Ovary (tissue), 10 donors: ENCODE measurements at places on chromosomes 1 and 21. TPM values are rescaled to one million over a fixed set of nuclear protein-coding genes. Genes with fewer than 3 reads are reported as not detected.

DNA sequence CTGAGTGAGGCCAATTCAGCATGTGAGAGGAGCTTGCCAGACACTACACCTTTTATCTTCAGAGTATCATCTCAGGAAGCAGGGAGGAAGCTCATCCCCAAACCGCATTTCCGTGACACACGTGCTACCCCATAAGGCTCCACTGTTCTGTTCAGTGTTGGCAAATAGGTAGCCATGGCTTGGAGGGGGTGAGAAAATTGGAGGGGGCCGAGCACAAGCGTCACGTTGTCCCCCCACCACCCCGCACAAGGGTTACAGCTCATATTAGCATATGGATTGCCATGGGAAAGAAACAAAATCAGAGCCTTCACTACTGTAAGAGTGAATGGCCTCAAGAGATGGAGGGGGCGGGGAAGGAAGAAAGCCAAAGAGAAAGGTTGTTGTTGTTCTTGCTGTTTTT, 46.7 kb downstream of the OLIG1 start:
- DNase-seq: no peak

DNA sequence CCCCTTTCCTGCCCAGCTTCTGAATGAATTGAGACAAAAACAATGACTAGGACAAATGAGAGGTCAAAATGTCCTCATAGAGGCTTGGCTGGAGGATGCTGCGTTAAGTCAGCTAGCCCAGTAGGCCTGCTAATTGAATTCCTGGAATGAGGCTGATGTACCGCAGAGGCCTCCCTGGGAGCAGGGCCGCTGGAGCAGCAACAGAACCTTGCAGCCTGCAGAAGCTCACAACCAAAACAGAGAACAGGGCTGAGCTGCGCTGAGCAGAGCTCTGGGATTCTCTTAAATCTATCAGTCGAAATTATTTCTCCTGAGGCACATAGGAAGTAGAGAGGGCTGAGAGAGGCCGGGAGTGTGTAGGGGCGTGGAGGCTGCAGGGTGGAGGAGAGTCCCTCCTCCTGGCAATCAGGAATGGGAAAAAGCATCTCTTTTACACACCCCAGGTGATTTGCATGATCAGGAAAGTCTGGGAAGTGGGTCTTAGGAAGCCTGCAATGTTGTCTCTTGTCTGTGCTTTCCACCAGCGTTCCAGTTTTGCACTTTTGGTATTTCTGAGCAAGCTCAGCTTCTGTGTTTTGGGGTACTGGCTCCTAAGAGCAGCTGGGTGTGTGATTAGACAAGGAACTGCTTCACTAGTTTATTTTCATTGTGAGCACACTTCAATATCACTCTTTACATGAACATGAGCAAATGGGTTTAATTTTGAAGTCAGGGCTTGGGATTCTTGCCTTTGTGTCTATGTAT, 66.5 kb downstream of the RYR2 start:
- peak; percentile 13 for DNase-seq

The HHIPL2 gene
- 0.15 TPM for polyA plus RNA-seq

DNA sequence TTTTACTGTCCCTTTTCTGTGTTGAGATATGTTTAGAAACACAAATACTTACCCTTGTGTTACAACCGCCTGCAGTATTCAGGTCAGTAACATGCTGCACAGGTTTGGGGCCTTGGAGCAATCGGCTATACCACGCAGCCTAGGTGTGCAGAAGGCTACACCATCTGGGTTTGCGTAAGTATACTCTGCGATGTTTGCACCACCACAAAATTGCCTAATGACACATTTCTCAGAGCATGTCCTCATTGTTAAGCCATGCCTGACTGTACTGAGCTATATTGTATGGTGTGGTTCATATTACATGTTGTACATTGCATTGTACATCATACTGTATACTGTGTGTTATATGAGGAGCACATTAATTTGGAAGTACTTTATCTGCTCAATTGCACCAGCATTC, 247.4 kb downstream of the RHOU start:
- no peak for DNase-seq

DNA sequence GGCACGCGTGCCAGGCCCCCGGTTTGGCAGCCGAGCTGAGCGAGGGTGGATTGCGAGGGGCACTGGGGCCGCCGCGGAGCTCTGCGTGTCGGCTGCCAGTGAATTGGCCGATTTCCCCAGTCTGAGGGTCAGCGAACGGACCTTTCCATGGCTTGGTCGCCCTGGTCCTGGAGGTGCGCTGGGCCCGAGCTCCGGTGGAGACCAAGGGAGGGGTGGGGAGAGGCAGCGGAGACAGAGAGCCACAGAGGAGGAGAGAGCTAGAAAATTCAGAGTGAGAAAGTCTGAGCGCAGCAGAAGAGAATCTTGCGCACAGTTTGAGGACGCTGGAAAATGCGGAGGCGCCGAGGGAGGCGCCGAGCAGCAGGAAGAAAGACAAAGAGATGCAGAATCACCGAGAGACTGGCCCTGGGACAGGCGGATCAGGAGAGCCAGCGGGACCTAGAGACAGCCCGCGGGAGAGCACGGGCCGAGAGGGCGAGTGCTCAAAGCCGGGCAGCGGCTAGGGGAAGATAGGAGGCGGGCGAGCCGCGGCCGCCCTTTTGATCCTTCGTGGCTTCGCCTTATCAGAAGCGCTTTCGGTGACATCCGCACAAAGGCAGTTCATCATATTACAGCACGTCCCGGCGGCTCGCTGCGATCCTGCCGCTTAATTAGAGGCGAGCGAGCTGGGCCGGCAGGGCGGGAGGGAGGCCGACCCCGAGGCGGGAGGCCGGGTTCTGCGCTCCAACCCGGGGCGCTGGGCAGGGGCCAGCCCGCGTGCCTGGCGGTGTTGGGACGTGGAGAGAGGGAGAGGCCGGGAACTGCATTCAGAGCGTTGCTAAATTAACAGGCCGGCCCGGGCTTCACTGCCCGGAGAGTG, 12.7 kb downstream of the PAX7 start:
- DNase-seq: no peak

- no peak for DNase-seq
Measured at GRCh38 chr1:161266202-161266601, 7.7 kb downstream of the PCP4L1 start.

- DNase-seq: no peak
Measured at GRCh38 chr1:85911742-85912141, 203.5 kb upstream of the ZNHIT6 start.

GRCh38 chr21:44752671-44753235, 41.4 kb upstream of the TSPEAR start:
- no peak for DNase-seq

DNA sequence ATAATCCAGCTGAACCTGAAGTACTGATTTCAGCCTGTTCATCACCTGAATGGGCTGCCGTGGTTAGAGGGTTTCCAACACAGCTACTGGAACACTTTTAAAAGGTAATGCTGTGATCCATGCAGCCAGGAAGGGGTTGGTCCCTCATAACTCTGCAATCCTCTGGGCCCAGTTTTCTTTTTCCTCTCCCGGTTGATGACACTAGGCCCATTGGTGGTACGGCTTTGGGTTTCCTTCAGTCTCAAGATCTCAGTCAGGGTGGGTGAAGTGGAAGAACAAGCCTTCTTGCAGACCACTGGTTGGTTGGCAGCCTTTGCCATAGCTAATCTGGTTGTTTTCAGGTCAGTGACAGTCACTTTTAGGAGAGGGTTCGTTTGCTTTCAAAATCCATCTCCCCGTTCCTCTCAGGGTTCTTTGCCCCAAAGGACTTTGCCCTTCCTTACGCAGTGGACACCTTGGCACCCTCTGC, 502 bp upstream of the SLC35A3 start:
- DNase-seq: no peak

The C1QB gene
- polyA plus RNA-seq: 85.4 TPM

GRCh38 chr1:193241132-193241827, 54.9 kb upstream of the B3GALT2 start:
- no peak for DNase-seq

DNA sequence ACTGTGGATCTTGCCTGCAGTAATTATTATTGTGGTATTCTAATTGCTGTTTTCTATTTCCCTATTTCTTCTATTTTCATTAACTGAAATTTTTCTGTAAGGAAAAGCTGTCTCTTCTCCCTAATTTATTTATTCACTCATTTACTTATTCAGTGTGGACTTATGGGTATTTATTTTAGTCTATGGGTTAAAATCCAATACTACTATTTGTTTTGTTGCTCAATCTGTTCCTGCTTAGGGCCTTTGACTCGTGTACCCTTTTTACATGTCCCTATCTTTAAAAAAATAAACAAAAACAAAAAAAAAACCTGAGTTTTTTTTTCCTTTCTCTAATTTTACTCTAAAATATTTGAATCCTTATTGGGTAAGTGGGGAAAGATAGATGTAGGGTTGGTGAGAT, 166.2 kb upstream of the IVNS1ABP start:
- no peak for DNase-seq

- DNase-seq: no peak
Measured at GRCh38 chr1:23638786-23639241, 52.8 kb upstream of the RPL11 start.

The LRRC53 gene
- not detected for polyA plus RNA-seq

The CFAP107 gene
- polyA plus RNA-seq: not detected

- DNase-seq: no peak
Measured at GRCh38 chr1:178354816-178355215, 141.9 kb downstream of the CLEC20A start.

DNA sequence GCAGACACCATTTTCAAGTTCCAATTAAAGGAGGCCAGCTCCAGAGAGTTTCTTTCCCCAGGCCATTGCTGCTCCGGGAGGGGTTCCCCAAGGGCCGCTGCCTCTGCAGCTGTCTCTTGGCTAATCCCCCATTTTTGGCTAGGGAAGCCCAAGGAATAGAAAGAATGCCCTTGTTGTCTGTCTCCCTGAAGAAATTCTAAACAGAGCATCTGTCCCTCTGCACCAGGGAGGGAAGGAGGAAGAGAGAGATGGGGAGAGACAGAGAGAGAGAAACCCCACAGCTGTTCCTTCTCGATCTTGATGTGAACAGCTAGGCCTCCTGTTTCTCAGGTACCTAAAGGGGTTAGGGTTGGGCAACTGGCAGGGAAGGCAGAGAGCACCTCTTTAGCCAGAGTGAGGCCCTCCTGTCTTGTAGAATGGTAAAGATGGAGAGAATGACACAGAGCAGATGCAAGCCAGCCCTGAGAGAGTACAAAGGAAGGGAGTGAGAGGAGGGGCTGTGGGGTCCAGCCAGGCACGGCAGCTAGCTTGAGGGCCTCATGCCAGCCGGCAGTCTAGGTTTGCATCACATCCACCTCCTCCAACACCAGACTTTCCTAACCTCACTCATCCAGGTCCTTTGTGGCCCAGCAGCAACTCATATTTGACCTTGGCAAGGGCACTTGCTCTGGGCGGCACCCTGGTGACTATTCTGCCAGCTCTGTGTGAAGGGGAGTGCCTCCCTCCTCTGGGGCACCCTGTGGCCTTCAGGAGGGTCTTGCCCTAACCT, 13.1 kb downstream of the OPTC start:
- peak; percentile 53 for DNase-seq

- peak; percentile 49 for DNase-seq
Measured at GRCh38 chr1:159009704-159010361, at the start of gene IFI16. IFI16 (plus strand) TSS chr1:159009907; CDS start chr1:159014681, 4,774 bp downstream.

DNA sequence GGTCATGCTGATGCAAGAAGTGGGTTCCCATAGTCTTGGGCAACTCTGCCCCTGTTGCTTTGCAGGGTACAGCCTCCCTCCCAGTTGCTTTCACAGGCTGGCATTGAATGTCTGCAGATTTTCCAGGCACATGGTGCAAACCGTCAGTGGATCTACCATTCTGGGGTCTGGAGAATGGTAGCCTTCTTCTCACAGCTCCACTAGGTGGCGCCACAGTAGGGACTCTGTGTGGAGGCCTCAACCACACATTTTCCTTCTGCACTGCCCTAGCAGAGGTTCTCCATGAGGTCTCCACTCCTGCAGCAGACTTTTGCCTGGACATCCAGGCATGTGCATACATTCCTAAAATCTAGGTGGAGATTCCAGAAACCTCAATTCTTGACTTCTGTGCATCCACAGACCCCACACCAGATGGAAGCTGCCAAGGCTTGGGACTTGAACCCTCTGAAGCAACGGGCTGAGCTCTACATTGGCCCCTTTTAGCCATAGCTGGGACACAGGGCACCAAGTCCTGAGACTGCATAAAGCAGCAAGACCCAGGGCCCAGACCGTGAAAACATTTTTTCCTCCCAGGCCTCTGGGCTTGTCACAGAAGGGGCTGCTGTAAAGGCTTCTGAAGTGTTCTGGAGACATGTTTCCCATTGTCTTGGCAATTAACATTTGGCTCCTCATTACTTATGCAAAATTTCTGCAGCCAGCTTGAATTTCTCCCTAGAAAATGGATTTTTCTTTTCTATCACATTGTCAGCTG, 466.2 kb upstream of the PBX1 start:
- DNase-seq: no peak

GRCh38 chr1:217717959-217718358, 86.8 kb downstream of the SPATA17 start:
- no peak for DNase-seq

DNA sequence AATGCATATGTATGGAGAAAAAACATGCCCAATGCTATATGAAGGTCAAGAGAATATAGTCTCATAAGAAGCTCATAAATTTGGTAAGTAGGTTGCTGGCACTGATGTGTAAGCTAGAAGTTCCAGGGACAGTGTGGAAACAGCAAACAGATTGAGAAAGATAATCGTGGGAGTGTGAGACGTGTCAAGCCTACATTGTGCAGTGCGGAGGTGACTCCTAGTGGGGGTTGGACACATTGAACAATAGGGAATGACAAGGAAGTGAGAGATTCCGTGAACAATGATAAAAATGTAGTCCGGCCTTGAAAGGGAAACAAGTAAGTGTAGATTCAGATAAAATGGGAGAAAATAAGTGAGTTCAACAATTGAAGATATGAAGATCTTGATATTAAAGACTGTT, 788.4 kb upstream of the PRMT6 start:
- no peak for DNase-seq

The FCRLB gene
- polyA plus RNA-seq: 0.32 TPM

The CHI3L1 gene
- 6.4 TPM for polyA plus RNA-seq

The KCTD3 gene
- 26.8 TPM for polyA plus RNA-seq

The CADM3 gene
- 0.75 TPM for polyA plus RNA-seq

- no peak for DNase-seq
Measured at GRCh38 chr1:1432274-1432950, 3.1 kb upstream of the VWA1 start.

GRCh38 chr1:234586304-234586703, 23.7 kb downstream of the IRF2BP2 start:
- no peak for DNase-seq

The ITLN1 gene
- 44.1 TPM for polyA plus RNA-seq

DNA sequence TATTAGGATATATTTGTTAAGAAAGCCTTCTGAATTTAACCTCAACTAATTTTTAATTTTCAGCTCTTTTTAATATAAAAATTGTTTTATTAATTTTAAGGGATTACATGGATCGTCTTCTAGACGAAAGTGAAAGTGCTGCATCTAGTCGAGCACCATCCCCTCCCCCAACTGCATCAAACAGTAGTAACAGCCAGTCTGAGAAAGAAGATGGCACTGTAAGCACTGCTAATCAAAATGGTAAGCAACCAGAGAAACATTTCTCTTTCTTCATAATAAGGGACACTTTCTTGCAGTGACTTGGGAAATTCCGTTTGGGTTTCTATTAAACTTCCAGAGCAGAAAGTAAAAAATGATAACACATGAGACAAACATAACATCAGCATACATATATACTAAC, 56.9 kb downstream of the MIER1 start:
- peak; percentile 51 for DNase-seq

The S100A7A gene
- not detected for polyA plus RNA-seq
